Mammary epithelial cell (primary cell): ENCODE measurements at places on chromosomes 4 and X. TPM values are rescaled to one million over a fixed set of nuclear protein-coding genes. Genes with fewer than 3 reads are reported as not detected.

Gene HERC6
- total RNA-seq = 3.7 and 7.6 TPM in 2 replicates

Gene UNC5C
- total RNA-seq = 9.8 TPM

Gene TBC1D25
- total RNA-seq = 14.7 TPM

Gene N4BP2
- 5.7 and 6.2 TPM in 2 replicates for total RNA-seq

Gene SPANXA1
- not detected for total RNA-seq

Gene NEUROG2
- not detected for total RNA-seq

Gene ADGRL3
- not detected in 2 replicates for total RNA-seq

Gene DGAT2L6
- not detected in 2 replicates for total RNA-seq

Gene TNIP3
- total RNA-seq = not detected

Gene OPN1LW
- not detected in 2 replicates for total RNA-seq
